ENCODE measurements at places on chromosomes 2 and 18.

GRCh38 chr2:25297738-25298137 is 44.0 kb downstream of the DNMT3A start:
- no peak for DNase-seq

DNA sequence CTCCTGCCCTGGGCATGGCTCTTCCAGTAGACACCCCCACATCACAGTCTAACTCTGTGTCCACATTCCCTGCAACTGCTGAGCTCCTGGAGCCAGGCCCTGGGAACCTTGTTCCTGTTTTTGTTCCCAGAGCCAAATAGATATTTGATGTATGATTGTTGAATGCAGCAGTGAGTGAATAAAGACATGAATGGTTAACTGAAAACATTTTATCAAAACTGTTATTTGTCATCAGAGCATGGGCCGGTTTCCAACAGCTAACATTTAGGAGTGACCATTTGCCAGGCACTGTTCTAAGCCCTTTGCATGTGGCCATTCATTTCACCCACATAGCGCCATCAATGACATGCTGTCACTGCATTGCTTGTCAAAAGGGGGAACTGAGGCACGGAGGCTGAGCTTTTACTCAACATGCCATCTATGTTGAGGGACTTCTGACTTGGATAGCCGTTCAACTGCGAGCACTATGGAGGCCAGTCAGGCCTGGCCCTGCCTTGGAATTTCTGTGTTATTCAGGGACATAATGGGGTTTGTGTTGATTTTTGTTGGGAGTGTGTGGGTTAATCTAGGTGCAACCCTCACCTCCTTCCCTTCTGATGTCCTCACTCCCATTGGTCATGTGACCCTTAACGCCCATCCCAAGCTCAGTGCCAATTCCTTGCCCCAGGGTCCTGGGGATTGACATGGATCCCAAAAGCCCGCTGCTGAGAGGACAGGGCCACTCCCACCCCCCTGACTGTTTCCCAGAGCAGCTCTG is 12.6 kb downstream of the IL1R1 start:
- DNase-seq = no peak

GRCh38 chr18:68102117-68102516 is 585.6 kb upstream of the DSEL start:
- DNase-seq = no peak

- DNase-seq = no peak
These were observed 168.9 kb downstream of the ANTXR1 start for GRCh38 chr2:69181806-69182427.

DNA sequence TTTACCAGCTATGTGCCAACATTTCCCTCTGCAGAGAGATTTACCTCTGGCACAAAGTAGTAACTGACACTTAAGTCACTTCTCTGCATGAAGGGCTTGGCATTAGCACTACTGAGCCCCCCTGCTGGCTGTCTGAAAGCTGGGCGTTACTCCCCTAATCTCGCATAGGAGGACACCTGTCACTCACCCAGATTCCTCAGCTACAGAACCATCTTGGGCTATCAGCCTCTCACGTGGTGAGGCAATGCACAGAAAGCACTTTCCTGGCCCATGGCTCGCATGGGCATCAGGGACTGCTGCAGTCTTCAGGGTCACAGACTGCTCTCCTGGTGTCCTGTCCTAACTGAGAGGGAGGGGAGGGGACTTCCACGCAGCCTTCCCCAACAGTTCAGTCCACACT is 12.0 kb downstream of the SERPINE2 start:
- no peak for DNase-seq

DNA sequence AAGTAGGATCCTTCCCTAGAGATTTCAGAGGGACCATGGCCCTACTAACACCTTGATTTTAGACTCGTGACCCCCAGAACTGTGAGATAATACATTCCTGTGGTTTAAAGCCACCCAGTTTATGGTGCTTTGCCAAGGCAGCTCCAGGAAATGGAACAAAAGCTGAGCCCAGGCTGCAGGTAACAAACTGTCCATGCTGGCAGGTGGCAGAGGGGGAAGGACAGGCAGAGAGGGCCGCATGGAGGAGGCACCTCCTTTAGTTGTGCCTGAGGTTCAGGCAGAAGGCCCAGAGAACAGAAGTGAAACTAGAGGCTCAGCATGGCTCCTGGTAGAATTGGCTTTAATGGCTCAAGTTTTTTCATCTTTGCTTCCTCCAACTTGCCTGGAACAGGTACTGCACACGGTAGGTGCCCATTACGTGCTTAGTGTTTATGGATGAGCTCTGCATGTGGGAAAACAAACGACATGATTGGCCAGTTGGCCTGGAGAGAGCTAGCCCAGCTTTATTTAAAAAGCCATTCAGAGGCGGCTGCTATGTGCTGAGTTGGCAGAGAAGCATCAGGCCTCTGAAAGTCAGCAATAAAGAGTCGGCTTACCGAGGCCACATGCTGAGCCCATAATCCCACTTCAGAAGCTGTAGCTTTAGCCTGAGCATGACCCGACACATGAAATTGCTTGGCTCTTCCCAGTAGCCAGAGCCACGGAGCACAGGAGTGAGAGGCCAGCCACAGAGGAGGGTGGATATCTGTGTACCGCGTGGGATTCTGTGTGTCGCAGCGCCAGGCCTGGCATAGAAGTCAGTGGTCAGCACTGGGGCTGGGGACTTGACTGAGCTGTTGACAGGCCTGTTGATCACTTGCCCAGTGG is 36.5 kb downstream of the HS1BP3 start:
- no peak for DNase-seq

- DNase-seq = no peak
These were observed 371.1 kb downstream of the NCKAP5 start for GRCh38 chr2:133197156-133197555.
